ENCODE measurements at places on chromosomes 7 and 10. TPM values are rescaled to one million over a fixed set of nuclear protein-coding genes. Genes with fewer than 3 reads are reported as not detected.

- H3K4me1 ChIP-seq = no peaks in the 10 kb centered on the region
- no peak overlapping the region for H3K27ac ChIP-seq
- no peak for DNase-seq
- H3K36me3 ChIP-seq = 0 out of 2 replicates have a peak, but pooled peaks cover 3% of the 10 kb centered on the region
Observed at GRCh38 chr7:114212721-114213429, 201.7 kb upstream of the FOXP2 start.

DNA sequence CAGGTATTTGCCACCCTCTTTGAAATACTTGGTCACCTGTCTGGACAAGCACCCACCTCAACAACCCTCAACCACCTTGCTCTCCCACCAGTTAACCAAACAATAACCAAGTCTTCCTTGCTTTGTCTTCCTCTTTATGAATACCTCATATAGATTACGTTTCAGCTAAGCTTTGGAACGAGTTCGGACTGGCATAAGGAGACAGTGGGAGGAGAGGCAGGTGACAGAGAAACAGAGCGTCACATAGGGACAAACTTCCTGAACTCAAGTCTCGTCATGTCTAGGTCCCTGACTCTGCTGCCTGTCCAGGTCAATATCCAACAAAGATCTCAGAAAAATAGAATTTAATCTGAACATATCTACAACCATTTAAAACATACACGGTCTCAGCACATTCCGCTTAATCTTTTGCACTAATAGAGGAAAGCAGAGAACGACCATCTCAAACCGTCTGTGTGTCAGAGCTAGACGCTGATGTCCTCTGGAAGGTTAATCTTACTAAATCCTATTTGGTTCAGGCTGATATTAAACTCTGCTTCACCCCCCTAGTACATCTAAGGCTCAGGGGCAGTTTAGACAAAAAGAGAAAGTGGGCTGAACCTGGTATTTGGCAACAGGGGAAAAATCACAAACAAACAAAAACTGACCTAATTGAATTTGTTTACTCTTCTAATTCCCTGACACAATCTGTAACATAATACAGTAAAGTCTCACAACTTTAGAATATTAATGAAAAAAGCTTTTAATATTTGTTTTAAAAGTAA, 26.4 kb upstream of the SVOPL start:
- no peaks in the 10 kb centered on the region for H3K4me1 ChIP-seq
- H3K27me3 ChIP-seq = no peaks in the 10 kb centered on the region
- no peak overlapping the region for H3K27ac ChIP-seq

HECW1 gene
- total RNA-seq = not detected

NME8 gene
- not detected for total RNA-seq

- no peak overlapping the region for H3K4me3 ChIP-seq
- H3K36me3 ChIP-seq = no peaks in the 10 kb centered on the region
- H3K27me3 ChIP-seq = peaks cover 5% of the 10 kb centered on the region
- peaks cover 4% of the 10 kb centered on the region for H3K4me1 ChIP-seq
Observed at GRCh38 chr7:43309706-43310022, 197.2 kb downstream of the HECW1 start.

GRCh38 chr7:43108255-43109011, 4.0 kb upstream of the HECW1 start:
- no peaks in the 10 kb centered on the region for H3K36me3 ChIP-seq
- H3K4me1 ChIP-seq = no peaks in the 10 kb centered on the region

DNA sequence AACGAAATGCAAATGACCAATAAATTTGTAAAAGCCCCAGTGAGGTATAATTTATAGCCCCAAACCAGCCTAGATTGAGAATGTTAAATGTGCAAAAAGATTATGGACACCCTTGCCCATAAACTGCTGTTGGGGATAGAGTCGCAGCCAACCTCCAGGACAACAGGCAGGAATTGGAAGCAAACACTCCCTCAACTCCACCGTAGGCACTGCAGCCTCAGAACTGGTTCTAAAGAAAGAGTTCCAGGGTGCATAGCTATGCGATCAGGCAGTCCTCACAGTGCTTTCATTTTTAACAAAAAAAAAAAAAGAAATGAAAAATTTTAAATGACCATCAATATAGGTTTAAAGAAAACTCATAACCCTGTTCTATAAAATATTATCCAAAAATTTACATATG, 86.2 kb downstream of the CXCL12 start:
- DNase-seq = no peak
- H3K4me1 ChIP-seq = peaks cover 14% of the 10 kb centered on the region
- no peak overlapping the region for H3K27ac ChIP-seq
- no peak overlapping the region for H3K4me3 ChIP-seq

DNA sequence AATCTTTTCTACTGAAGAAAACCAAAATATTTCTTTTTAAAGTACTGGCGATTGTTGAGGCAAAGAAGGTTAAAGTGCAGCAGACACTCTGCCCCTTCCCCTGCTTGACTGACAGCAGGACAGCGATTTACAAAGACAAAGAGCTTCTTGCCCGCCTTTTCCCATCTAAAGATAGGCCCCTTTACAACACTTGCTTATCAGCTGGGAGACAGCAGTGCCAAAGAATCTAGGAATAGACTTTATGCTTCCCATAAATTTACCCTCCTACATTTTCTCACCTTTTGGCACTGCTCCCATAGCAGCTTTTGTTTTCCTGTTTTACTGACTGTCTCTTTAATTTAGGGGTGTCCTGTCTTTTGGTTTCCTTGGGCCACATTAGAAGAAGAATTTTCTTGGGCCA, 824.1 kb downstream of the CCSER2 start:
- no peaks in the 10 kb centered on the region for H3K27me3 ChIP-seq
- H3K27ac ChIP-seq = no peak overlapping the region
- DNase-seq = no peak
- no peaks in the 10 kb centered on the region for H3K4me1 ChIP-seq

GRCh38 chr7:42023262-42023661, 213.7 kb downstream of the GLI3 start:
- H3K4me1 ChIP-seq = no peaks in the 10 kb centered on the region
- no peak for DNase-seq
- H3K36me3 ChIP-seq = peaks cover 22% of the 10 kb centered on the region
- no peak overlapping the region for H3K27ac ChIP-seq

NRG3 gene
- not detected for total RNA-seq

MMP21 gene
- total RNA-seq = not detected

DNA sequence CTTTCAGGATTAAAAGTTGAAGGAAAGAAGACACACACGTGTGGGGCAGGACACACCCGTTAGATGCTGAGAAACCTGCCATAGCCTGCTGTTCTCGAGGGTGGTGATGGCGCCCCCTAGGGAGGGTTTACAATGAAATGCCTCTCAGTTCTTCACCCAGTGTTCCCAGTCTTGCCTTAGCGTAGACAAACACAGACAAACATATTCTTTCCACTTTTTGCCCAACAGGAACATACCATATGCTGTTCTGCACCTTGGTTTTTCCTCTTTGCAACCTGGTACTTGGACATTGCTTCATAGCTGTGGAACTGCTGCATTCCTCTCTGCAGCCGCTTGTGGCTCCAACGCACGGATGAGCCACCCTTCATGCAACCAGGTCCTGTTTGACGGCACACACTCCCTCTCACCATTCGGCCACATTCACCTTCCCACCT, 23.3 kb upstream of the HSPA12A start:
- no peaks in the 10 kb centered on the region for H3K36me3 ChIP-seq
- peak; percentile 51 for DNase-seq
- no peaks in the 10 kb centered on the region for H3K27me3 ChIP-seq
- no peak overlapping the region for H3K4me3 ChIP-seq

TMEM236 gene
- not detected for total RNA-seq

- DNase-seq = no peak
- no peaks in the 10 kb centered on the region for H3K27me3 ChIP-seq
- H3K27ac ChIP-seq = no peak overlapping the region
Observed at GRCh38 chr7:27774717-27775328, 34.9 kb downstream of the TAX1BP1 start.

SPDYE16 gene
- not detected for total RNA-seq

GRCh38 chr7:19145434-19146115, 354 bp upstream of the FERD3L start:
- H3K36me3 ChIP-seq = no peaks in the 10 kb centered on the region
- no peak overlapping the region for H3K27ac ChIP-seq
- no peak for DNase-seq
- H3K4me1 ChIP-seq = no peaks in the 10 kb centered on the region
- H3K4me3 ChIP-seq = no peak overlapping the region

DNA sequence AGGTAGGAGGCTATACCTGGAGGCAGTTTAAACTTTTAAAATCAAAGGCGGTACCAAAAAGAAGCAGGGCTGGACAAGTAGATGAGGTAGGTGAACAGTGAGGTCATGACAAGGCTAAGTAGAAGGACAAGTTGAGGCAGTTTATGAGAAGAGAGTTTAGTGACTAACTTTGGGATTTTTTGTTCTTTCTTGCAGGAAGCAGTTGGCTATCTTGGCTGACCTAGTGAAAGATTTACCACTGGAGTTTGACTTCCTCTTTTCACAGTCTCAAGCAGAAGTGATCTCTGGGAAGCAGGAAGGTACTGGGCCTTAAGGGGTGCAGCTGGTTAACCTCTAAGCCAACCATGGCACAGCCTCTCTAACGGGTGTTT, 26.3 kb downstream of the ENTPD7 start:
- H3K4me1 ChIP-seq = no peaks in the 10 kb centered on the region
- DNase-seq = no peak
- no peak overlapping the region for H3K4me3 ChIP-seq
- no peaks in the 10 kb centered on the region for H3K27me3 ChIP-seq
- H3K36me3 ChIP-seq = peaks cover 16% of the 10 kb centered on the region

- H3K36me3 ChIP-seq = no peaks in the 10 kb centered on the region
- H3K27me3 ChIP-seq = no peaks in the 10 kb centered on the region
- DNase-seq = peak; percentile 55
- peak overlapping the region; percentile 91 for H3K27ac ChIP-seq
Observed at GRCh38 chr7:114416129-114416990, 1.7 kb downstream of the FOXP2 start.

PRRT4 gene
- 3.2 TPM for total RNA-seq

DNA sequence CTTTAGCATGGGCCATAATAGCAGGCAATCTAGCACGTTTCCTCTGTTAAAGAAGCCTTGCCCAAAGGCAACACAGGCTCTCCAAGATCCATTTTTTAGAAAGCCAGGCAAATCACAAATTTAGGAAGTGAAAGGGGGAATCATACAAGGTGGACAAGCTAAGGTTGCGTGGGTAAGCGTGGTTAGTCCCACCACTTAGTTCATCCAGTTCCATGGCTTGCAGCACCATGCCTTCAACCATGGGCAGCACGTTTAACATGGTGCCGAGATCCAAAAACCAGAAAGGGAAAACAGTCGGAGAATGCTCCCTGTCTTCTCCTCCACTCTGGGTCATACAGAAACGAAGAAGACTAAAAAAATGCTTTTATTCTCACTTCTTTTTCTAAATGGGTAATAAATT, 234.4 kb upstream of the IMMP2L start:
- no peaks in the 10 kb centered on the region for H3K27me3 ChIP-seq
- no peaks in the 10 kb centered on the region for H3K4me1 ChIP-seq
- no peaks in the 10 kb centered on the region for H3K36me3 ChIP-seq
- H3K27ac ChIP-seq = no peak overlapping the region

- no peaks in the 10 kb centered on the region for H3K36me3 ChIP-seq
- no peak overlapping the region for H3K4me3 ChIP-seq
- no peaks in the 10 kb centered on the region for H3K4me1 ChIP-seq
- H3K27ac ChIP-seq = no peak overlapping the region
Observed at GRCh38 chr10:43323245-43323644, 48.2 kb upstream of the FXYD4 start.

DNA sequence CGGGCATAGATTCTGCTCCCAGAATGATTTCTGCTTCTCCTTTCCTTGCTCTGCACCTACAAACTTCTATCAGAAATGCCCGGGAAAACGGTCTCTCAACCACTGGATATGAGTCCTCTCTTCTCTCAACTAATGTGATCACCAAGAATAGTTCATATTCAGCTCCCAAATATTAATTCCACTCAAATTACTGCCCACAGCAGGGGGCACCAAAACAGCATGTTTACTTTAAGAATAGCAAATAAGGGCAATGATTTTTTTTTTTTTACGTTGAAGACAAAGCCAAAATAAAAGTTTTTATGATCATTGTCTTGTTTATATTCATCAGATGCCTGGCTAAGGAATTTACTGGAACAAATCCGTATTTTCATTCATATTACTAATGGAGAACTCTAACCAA, 94.9 kb upstream of the PRSS1 start:
- 0 out of 2 replicates have a peak, but pooled peaks cover 3% of the 10 kb centered on the region for H3K27me3 ChIP-seq
- no peaks in the 10 kb centered on the region for H3K4me1 ChIP-seq
- no peak overlapping the region for H3K27ac ChIP-seq
